ENCODE measurements at places on chromosomes 4 and X.

DNA sequence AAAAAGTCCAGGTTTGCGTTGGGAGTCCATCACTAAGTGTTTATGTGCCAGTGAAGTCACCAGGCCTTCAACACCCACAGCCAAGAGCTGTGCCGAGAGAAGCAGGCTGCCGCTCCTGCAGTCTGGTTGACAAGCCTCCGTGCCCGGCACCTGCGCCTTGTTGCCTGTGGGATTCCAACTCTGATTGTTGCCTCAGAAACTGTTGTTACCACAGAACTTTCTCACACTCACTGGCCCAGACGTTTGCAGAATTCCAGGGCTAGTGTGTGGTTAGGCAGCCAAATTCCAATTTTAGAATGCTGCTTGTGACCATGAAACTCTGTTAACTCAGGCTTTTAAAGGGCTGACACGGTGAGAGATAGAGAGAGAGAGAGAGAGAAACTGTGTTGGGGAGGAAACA lies 119.5 kb upstream of the LIMCH1 start:
- no peak for DNase-seq

DNA sequence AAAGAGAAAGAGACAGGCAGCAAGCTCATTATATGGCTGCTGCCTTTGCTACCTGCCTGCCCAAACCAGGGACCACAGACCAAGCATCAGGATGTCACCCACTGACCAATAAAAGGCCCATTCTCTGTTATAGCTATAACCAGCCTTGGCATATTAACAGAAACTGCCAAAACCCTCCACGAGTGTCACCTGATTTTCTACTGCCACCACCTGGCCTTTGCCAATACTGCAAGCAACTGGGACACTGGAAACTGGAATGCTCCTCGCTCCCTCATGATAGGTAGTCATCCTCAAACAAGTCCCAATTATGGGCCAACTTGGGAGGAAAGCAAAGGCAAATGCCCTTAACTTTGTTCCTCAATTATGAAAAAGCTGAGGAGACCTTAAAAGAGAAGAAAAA lies 76.0 kb downstream of the SPIN4 start:
- DNase-seq: no peak

DNA sequence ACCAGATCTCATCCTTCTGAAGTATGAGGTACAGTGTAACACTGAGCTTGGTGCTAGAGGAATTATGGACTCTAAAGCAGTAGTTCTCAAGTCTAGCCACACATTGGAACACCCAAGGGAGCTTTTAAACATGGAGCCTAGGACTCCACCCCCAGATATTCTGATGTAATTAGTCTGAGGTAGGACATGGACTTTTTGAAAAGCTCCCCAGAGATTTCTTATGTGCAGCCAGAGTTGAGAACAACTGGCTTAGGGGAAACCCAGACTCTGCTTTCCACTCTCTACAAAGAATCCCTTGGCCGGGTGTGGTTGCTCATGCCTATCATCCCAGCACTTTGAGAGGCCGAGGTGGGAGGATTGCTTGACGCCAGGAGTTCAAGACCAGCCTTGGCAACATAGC lies 11.6 kb upstream of the GDPD2 start:
- DNase-seq: no peak

DNA sequence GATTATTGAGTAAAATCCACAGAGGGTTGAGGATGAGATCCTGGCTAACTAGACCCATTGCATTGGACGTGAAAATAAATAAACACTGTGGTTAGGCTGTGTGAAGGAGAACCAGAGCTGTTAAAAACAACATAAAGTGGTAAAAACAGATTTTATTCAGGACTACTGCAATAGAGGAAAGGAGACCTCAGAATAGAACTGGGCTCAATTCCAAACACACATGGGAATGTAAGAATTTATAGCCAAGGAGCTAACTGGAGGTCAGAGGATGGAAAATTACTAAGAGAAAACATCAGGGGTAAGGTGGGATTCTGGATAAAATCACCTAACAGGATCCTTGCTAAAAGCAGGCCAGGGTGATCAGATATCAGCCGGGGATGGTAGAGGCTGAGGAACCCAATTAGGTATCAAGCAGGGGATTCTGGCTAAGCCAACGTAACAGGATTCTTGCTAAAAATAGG lies 112.4 kb downstream of the RNF150 start:
- DNase-seq: no peak

DNA sequence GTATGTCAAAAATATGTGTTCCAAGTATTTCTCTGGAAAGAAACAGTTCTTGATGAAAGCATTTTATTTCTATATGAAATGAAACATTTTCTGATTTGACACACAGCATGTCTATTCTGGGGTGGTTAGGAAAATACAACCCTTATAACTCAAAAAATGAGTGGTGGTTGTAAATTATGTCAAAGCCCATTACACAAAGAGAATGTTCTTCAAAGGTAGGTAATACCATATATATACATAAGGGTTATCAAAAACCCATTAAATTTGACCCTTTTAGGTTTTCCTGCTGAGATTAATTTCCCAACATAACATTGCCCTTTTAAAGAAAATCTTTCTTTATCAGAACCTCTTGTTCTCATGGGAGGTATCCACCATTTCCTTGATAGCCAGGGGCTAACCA lies 420.5 kb upstream of the TECRL start:
- DNase-seq: no peak

- DNase-seq: no peak
Measured at GRCh38 chr4:139817657-139818452, 152.2 kb downstream of the MGST2 start.

- no peak for DNase-seq
Measured at GRCh38 chr4:62490635-62491034, 1290.5 kb downstream of the ADGRL3 start.

DNA sequence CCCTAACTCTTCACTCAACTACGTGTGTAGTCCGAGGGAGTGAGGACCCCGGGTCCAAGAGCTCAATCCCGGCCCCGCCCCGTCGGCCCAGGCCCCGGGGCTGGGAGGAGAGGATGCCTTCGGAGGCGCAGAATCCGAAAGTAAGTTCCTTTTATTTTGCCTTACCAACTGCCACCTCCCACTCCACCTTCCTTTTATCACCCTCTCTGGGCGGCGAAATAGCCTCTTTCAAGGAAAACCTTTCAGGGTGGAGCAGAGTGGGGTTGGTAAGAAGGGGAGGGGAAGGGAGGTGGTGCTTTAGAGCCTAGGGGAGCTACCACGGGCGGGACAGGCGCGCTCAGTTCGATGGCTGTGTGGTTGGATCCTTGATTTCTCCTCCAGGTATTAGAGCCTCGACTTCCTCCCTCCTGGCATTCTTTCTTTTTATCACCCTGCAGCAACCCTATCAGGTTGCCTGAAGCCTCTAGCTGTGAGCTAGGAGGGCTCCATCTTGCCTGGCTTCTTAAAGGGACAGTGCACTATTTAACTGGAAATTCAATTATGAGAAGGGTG lies 191.2 kb downstream of the RRAGB start:
- DNase-seq: no peak

DNA sequence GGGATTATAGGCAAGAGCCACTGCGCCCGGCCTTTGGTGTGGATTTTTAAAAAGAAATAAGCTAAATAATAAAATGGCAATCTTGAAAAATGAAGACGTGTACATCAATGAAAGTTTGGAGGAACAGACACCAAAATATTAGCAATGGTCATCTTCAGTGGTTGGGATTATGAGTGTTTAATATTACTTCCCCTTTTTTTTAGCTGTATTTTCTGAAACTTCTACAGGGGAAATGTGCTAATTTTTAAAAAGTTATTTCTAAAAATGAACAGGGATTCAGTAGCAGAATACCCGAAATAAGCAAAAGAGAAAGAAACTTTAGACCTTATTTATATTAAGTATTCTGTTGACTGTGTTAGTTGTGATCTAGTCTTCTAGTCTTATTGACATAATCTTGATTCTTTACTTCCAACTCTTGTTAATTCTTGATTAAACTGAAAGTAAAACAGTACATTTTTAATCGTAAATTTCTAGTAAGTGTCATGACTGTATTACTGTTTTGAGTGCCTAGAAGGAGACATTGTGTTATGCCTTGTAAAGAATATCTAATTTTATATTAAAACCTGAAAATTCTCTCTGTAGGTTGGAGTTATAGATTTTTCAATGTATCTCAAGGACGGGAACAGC lies 51.3 kb downstream of the RUFY3 start:
- no peak for DNase-seq

DNA sequence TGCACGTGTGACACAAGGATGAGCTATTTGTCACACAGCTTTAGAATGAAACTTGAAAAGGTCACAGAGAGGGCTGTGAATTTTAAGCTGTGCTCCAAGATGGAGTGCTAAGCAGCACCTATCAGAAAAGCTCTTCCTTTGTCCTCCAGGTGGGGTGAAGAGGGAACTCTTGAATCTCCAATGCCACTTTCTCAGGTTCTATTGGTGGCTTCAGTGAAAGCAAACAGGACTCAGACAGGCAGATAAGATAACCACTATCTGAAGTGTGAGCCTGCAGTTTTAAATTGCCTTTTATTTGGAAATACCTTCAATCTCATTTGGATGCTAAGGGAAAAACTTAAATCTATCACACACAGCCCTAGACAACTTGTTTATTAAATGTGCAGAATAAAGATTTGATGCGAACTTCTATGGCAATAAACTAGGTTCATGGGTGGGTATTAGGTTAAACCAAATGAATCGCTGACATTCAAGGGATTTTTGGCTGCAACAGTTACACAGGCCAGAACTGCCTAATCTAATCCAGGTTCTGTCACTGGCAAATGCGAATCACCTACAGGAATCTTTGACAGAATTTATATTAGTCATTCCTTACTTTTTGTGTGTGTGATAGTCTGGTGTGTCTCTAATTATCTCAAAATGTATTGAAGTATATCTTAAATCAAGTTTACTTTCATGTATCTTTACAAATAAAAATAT lies 13.6 kb upstream of the PDGFRA start:
- no peak for DNase-seq

DNA sequence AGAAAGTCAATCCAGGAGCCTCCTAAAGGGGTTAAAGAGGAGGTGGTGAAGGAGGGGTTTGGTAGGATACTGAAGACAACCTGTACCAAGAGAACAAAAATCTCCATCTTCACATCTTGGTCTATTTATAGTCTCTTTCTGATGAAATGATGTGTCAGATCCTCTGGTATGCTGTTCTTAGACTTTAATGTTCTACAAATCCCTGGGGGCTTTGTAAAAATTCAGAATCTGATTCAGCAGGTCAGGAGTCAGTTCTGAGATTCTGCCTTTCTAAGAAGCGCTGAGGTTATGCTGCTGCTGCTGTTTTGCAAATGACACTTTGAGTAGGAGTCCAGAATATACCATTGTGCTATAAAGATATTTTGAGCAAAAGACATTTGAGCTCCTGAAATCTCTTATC lies 172.9 kb upstream of the GLRA2 start:
- no peak for DNase-seq

DNA sequence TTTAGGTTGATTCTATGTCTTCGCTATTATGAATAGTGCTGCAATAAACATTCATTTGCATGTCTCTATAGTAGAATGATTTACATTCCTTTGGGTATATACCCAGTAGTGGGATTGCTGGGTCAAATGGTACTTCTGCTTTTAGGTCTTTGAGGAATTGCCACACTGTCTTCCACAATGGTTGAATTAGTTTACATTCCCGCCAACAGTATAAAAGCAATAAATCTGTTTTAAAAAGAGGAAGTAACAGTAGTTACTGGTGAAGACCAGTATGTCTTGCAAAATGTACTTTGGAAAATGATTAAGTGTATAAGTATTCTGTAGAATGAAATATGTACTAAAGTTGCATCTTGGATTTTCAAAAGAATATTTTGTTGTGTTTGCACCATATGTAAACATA lies 77.3 kb downstream of the SHROOM4 start:
- no peak for DNase-seq

DNA sequence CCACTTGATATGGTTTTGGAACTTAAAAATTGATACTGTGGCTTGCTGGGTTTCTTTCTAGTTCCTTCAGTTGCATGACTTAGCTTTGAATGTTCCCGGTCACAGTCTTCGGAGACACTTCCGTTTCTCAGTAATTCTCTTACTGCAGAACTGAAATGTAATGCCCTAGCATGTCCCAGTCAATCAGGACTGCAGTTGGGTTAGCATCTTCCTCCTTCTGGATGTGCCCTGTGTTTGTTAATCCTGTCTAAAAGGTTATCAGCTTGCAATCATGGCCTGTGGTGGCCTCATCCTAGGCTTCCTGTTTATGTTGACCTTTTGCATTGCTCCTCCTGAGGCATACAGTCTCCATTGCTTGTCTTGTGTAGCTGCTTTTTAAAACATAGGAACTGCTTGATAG lies 275.9 kb downstream of the ARHGAP10 start:
- DNase-seq: no peak

DNA sequence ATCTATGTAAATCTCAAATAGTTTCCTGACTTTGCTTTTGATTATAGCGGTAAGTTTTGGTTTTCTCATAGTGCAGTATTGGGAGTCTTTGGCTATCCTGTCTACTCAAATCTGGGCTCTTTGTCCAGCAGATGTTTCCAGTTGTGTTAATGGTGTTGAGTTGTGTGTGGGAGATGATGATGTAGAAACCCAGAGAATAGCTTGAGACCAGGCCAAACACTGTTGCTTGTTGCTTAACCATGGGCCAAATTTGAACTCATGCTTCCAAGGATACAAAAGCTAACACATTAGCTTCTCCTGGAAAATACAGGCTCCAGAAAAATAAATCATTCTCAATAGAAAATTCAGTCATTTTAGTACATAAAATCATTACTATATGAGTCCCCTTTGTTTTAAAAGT lies 82.6 kb upstream of the GYPA start:
- no peak for DNase-seq

GRCh38 chr4:8427262-8427661 lies 13.3 kb downstream of the ACOX3 start:
- no peak for DNase-seq

DNA sequence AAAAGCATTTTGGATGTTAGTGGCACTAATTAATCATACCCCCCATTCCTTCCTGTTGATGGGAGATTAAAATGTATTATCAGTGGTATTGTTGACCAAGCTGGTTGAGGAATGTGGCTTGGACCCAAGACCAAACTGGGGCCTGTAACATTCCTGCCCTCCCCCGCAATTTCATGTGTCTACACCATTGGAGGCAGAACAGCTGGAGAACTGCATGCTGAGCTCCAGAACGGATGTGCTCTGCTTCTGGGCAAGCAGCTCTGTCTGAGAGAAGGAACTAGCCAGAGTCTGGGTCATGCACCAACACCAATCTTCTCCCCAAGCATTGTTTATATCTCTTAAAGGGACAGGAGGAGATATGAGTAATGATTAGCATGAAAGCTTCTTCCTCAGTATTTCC lies 185.5 kb downstream of the CEP135 start:
- no peak for DNase-seq

DNA sequence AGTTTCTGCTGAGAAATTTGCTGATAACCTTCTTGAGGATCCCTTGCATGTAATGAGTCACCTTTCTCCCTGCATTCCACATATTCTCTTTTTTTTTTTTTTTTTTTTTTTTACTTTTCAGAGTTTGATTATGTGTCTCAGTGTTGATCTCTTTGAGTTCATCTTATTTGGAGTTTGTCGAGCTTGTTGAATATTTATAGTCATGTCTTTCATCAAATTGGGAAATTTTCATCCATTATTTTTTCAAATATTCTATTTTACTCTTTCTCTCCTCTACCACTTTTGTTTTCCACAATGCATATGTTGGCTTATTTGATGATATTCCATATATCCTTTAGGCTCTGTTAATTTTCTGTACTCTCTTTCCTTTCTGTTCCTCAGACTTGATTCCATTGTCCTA lies 136.1 kb downstream of the MAD2L1 start:
- no peak for DNase-seq

GRCh38 chr4:336099-336892 lies 1.3 kb upstream of the ZNF141 start:
- DNase-seq: no peak

All from T-helper 2 cell (primary cell).